ENCODE measurements at places on chromosomes 5 and 9.

DNA sequence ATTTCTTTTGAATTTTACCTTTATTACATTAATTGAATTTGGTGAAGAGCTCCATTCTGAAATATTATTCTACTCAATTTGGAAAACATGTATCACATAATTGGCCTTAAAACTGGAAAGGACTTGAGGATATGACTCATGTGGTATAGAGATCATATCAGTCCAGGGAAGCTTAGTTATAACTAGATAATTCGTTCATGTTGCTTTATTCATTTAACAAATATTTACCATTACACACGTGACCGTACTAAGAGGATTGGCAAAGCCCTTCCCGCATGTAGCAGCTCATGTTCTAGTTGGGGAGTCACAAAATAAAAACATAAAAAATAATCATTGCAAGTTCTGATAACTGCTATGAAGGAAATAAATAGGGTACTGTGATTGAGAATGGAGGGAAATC lies 1816.5 kb downstream of the MAT2B start:
- DNase-seq: no peak

DNA sequence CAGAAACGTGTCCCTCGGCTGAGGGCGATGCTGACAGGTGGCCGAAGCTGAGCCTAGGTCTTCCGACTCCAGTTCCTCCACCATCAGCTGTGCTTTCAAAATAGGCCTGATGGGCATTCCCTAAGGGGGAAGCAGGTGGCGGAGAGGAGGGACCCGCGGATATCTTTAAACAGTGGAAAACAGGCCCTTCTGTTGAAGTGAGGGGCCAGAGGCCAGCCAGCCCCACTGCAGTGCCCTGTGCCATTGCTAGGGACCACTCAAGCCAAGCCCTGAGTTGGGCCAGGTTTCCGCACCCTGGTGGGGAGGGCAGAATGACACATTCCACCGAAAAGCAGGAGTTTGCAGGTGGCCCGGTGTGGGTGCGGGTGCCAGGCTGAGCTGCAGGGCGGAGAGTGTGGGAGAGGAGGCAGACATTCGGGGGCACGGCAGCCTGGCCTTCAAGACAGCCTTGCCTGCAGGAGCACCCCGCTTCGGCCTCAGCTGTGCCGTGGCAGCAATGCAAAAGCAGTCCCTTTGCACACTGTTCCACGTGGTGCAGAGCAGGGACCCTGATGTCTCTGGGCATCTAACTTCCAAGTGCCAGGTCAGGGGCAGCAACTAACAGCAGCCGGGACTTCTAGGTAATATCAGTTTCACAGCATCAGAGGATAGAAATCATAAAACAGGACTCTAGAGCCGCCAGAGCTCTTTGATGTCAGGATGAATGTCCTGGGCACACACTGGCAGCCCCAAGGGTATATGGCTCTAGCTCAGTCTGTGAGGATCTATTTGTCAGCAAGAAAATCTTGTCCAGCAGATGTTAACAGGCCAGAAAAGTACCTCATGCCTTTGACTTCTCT lies 17.2 kb downstream of the HNRNPH1 start:
- no peak for DNase-seq

GRCh38 chr5:143228597-143229293 lies 174.7 kb downstream of the NR3C1 start:
- no peak for DNase-seq

DNA sequence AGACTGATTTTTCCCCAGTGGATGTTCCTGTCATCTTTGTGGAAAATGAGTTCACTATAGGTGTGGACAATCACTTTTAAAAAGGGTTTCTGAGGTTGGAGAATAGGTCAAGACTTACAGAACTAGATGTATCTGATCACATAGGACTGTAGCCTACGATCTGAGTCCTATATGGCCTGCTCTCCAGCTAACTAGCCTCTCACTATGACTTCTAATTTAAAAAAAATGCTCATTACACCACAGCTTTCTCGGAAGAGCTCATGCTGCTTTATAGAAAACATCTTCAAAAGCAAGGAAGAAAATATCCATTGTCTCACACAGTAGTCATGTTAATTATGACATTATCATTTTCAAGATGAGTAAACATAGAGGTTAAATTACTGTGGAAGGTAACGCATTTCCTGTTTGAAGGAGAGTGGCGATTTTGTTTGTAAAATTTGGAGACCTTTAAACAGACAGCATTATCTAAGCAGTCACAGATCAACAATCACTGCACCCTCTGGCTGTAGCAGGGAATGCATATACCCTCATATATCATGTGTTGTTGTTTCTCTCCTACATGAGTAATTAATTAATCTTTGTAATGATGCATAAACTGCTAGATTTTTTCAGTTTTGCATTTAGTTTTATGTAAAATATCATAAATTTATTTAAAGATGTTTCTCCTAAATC lies 573.7 kb downstream of the GABRG2 start:
- DNase-seq: no peak

GRCh38 chr5:150746-151145 lies 40.5 kb upstream of the LRRC14B start:
- DNase-seq: no peak

Data from epithelial cell of proximal tubule (primary cell).